NCI-H526 treated with DMSO at 0.1 percent for 48 hours (cell line): ENCODE measurements at places on chromosomes 5 and 9.

GRCh38 chr9:23926368-23926767 lies 100.3 kb upstream of the ELAVL2 start:
- DNase-seq, result no peak

DNA sequence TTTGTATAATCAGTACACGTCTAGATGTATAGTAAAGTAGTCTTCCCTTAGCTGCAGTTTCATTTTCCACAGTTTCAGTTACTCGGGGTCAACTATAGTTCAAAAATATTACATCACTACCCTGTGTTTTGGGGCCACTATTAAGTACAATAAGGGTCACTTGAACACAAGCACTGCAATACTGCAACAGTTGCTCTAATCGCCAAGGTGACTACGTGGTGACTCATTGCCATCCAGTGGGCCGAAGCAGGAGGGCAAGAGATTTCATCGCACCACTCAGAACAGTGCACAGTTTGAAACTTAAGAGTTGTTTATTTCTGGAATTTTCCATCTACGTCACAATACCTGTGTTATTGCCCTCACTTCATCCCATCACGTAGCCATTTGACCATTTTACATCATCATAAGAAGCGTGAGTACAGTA lies at the start of gene ARL14EPL:
Gene ARL14EPL (plus strand): TSS at position 379 of the 424 bp plus-strand sequence. CDS start 18,994 bp downstream, outside the sequence.
- DNase-seq, result no peak

DNA sequence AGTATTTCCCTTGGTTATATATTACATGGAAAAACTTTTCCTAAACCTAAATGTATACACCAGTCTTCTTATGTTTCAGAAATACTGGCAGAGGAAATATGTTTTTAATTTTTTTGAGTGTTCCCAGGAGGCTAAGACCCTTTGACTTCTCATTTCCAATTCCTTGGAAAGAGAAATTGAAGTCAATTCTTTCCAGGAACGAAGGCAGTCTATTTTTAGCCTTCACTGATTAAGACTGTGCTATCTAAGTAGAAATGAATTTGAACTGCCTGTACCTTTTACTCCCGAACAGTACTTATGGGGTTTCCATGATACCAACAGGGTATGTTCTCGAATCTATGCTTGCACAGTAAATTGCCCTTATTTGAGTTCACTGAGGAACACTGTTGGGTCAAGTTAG lies 340.3 kb upstream of the CD180 start:
- DNase-seq, result no peak

GRCh38 chr9:124302921-124303320 lies 45.2 kb downstream of the NEK6 start:
- DNase-seq, result no peak
